ENCODE measurements at places on chromosomes 2 and 18. TPM values are rescaled to one million over a fixed set of nuclear protein-coding genes. Genes with fewer than 3 reads are reported as not detected.

Gene NPPC
- total RNA-seq = 0.68 TPM

Gene SPHKAP
- not detected for total RNA-seq

Gene GCG
- not detected for total RNA-seq

Gene GKN1
- total RNA-seq = not detected

Gene CYRIA
- total RNA-seq = 2.9 TPM

Gene UBXN4
- total RNA-seq = 54.2 TPM

Gene TM4SF20
- 0.64 TPM for total RNA-seq

Gene FN1
- total RNA-seq = 200 TPM

Gene UNC80
- total RNA-seq = 0.14 TPM

Gene ABCG5
- not detected for total RNA-seq

Gene C1GALT1C1L
- total RNA-seq = 0.96 TPM

Gene FKBP1B
- 9.4 TPM for total RNA-seq

Gene TTR
- not detected for total RNA-seq

Gene CAB39
- 137 TPM for total RNA-seq

Gene SAG
- not detected for total RNA-seq
